ENCODE measurements at places on chromosomes 1 and 21.

- no peak for DNase-seq
Measured at GRCh38 chr1:30507016-30507312, 216.4 kb downstream of the MATN1 start.

DNA sequence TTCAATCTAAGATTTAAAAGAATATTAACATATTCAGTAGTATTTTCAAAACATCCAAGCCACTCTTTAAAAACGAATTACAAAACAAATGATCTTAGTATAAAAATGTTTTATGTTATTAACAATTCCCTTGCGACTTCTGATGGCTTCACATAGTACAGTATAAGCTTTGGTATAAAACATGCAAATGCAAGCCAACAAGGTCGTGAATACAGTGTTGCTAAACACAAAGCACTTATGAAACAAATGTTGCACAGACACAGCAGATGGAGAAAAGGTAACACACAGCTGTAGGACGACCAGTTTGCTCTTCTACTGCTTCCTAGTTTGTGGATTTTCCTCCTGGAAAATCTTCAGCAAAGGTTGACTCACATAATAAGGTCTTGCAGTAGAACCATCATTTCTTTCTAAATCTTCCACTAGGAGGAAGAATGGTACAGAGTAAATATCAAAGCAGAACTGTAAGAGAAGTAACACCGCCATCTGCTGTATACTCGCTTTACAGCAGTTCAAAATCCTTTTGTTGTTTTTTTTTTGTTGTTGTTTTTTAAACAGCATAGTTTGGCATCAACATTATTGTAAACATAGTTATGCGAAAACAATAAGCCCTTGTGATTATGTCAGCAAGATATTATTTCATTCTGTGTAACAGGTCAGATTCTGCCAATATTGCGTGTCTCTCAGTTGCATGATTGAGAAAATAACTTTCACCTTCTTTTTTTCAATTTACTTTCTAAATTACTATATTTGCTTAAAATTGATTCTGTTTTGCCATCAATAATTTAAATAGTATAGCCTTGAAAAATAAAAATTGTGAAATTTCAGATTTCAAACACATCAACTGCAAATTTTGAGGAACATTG, 69.5 kb downstream of the LHX8 start:
- DNase-seq: peak; percentile 6

GRCh38 chr1:155219592-155220031, 11.1 kb downstream of the MTX1 start:
- DNase-seq: peak; percentile 30

DNA sequence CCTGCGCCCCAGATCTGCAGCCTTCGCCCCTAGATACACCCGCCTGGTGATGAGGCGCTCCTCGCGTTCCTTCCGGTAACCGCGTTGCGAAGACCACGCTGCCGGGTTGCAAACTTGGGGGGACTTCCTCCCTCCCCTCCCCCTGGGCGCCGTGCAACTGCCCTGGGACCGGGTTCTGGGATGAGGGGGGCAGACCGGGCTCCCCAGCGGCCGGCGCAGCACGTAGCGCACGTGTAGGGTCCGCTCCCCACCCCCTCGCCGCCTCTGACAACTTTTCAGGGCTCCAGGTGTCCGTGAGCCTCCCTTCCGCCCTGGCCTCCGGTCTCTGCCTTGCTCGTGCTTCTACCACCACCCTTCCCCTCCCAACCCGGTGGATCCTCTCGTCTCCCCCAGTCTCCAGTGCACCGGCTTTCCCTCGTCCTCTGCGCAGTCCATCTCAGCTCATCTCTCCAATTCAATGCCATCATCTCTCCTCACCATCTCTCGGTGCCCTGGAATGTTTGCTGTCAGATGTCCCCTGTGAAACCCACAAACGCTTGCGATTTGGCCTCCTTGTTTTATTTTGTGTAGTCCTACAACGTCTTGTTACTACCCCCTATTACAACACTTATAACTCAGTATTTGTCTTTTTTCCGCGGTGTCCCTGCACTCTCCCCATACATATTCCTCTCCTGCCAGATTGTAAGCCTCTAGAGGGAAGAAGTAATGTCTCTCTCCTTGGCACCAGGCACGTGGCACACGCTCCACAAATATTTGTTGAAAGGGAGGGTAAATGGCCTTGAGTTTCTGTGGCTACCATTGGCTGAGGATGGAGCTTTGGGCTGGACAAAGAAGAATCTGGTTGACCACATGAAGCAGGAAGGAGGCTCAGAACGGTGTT, 782 bp downstream of the PCAT6 start:
- no peak for DNase-seq

- no peak for DNase-seq
Measured at GRCh38 chr1:188027613-188028012, 1198.9 kb downstream of the PLA2G4A start.

GRCh38 chr1:218164111-218164929, 120.8 kb upstream of the RRP15 start:
- DNase-seq: peak; percentile 12

DNA sequence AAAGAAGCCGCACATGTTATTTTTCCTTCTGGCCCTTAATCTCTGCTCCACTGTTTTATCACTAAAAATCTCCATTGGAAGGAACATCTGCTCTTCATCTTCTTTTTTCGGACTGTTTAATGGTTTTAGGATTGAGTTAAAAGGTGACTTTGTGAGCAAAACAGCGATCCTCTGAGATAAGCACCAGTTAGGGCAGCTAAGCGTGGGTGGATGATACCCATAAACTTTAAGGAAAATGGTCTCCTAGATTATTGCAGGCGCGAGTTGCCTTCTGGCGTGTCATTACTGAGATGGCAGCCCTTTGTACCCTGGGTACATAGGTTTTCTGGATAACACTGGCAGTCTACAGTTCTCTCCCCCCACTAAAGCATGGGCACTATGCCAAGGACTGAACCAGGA, 44.0 kb upstream of the HMGB4 start:
- no peak for DNase-seq

DNA sequence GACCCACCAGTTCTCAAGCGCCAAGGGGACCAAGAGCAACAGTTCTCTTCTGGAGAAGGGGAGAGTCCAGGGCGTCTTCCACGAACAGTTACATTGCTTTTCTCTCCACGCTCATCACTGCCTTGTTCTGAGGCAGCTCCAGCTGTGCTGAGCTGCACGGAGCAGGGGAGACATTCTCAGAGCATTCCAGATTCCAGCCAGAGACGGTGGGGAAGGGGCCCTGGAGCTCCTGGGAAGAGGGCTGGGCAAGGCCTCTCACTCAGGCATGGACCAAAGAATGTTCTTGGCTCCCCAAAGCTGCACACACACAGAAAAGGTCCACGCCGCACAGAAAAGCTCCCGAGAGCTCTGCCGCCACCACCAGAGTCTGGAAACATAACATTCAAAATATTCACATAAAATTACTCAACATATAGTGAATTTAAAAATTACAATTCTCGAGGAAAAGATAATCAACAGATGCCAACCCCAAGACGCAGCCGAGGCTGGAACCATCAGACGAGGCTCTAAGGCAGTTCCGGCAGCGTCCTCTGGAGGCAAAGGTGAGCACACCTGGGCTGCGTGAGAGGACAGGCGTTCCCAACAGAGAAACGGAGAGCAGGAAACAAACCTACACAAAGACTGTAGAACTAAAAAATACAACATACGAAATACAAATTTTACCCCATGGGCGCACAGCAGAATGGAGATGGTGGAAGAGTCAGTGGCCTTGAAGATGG, 40.5 kb downstream of the UBE2G2 start:
- no peak for DNase-seq

DNA sequence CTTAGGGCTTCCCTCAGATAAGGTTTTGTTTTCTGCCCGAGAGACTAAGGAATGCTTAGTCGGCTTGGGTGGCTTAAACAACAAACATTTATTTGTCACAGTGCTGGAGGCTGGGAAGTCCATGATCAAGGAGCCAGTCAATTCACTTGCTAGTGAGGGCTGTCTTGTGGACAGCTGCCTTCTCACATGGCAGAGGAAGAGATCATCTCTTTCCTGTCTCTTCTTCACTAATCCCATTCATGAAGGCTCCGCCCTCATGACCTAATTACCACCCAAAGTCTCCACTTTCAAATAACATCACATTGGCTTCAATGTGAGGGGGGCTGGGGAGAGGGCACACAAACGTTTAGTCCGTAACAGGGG, 50.5 kb upstream of the IL12RB2 start:
- no peak for DNase-seq

DNA sequence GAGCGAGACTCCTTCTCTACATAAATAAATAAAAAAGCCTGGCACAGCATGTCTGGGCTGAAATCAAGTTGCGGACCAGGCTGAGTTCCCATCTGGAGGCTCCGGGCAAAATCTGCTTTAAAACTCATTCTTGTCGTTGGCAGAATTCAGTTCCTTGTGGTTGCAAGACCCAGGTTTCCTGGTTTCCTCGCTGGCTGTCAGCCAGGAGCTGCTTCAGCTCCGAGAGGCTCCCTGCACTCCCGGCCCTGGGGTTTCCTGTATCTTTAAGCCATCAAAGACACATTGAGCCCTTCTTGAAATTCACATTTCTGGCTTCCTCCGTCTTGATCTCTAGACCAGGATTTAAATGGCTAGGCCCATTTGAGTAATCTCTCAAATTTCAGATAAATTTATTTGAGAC, 20.6 kb upstream of the SCCPDH start:
- no peak for DNase-seq

GRCh38 chr1:90854397-90854924, 137.4 kb upstream of the BARHL2 start:
- no peak for DNase-seq

Measured in BE2C (cell line).